Left renal pelvis (tissue), 4 donors: ENCODE measurements at places on chromosomes 13 and 19. TPM values are rescaled to one million over a fixed set of nuclear protein-coding genes. Genes with fewer than 3 reads are reported as not detected.

The IRGC gene
- not detected for polyA plus RNA-seq

DNA sequence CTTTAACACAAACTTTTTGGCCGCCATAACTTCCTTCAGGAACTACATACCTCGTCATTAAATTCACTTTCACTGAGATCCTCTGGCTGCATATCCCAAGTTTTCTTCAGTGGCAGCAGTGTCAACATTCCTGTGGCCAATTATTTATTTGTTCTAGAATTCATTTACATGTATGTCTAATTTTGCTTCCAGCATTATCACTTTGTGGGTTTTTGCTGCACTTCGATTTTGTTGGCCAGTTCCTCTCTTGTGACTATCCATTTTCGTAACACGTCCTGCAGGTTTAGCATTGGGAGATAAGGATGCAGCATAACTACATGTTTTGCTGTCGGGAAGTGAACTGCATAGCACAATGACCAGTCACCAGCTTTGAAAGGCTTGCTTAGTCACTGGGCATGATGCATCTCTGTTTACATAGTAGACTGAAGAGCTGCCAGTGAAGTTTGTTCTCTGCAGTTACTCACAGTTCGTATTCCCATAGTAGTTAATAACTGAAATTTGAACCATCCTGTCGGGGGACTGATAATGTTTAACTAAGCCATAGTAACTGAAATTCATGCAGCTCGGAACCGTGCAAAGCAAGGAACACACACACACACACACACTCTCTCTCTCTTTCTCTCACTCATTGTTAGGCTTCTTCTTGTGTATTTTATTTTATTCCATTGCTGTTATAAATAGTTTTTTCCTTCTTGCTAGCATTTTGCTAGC lies 28.3 kb downstream of the ZNF507 start:
- DNase-seq, result peak; percentile 18

The SELENOW gene
- 120 TPM for polyA plus RNA-seq

- DNase-seq, result no peak
These were observed 295.1 kb upstream of the SLITRK5 start for GRCh38 chr13:87376081-87376480.

The ZNF578 gene
- 5.6 TPM for polyA plus RNA-seq
